ENCODE measurements at places on chromosomes 1 and 21. TPM values are rescaled to one million over a fixed set of nuclear protein-coding genes. Genes with fewer than 3 reads are reported as not detected.

The OR6K3 gene
- polyA plus RNA-seq: 0.10 TPM

The AGT gene
- 21.3 TPM for polyA plus RNA-seq

The FASLG gene
- not detected for polyA plus RNA-seq

The PLA2G2D gene
- polyA plus RNA-seq: 0.11 TPM

The CENPF gene
- 110 TPM for polyA plus RNA-seq

The ATP1A4 gene
- not detected for polyA plus RNA-seq

All from left renal pelvis (tissue), 4 donors.